Inflammatory macrophage (primary cell): ENCODE measurements at places on chromosomes 5 and 9.

DNA sequence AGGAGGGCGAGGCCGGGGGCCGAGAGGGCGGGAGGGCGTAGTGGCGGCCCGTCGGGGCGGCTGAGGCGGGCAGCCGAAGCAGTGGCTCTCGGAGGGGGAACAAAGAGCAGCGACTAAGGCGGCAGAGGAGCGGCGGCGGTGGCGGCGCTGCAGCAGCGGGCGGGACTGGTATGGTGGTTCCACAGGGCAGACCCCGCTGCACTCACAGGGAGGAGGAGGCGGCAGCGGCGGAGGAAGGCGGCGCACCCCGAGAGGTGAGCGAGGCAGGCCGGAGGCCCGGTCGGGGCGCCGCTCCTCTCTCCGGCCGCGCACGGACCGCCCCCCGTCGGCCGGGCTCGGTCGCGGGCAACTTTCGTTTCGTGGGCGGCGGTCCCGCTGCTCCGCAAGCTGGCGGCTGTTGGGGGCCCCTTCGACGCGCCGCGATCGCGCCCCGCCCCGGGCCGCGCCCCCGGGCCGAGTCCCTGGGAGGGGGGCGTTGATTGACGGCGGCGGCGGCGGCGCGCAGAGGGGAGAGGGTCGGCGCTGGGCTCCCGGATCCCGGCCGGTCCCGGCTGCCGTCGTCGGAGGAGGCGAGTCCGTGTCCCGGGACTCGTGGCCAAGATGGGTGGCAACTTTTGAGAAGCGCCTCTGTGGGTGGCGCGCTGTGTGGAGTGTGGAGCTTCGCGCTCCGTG, 467 bp downstream of the CNOT6 start:
- DNase-seq: peak; percentile 56

GRCh38 chr5:4137781-4138180, 542.1 kb downstream of the IRX1 start:
- DNase-seq: no peak

DNA sequence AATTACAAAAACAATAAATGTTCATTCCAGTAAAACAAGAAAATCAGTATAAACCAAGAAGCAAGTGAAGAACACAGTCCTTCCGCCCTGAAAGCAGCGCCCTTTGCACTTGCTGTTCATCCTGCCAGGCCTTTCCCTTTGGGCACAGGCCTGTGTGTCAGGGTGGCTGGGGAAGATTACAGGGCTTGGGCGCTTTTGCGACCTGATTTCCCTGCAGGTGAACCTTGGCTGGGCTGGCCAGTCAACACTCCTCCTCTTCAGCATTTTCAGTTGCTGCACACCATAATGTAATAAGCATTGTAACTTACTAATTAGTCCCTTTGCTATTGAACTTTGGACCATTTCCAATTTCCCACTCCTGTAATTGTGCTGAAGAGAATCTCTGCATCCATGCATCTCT, 38.6 kb upstream of the TDRD7 start:
- no peak for DNase-seq

DNA sequence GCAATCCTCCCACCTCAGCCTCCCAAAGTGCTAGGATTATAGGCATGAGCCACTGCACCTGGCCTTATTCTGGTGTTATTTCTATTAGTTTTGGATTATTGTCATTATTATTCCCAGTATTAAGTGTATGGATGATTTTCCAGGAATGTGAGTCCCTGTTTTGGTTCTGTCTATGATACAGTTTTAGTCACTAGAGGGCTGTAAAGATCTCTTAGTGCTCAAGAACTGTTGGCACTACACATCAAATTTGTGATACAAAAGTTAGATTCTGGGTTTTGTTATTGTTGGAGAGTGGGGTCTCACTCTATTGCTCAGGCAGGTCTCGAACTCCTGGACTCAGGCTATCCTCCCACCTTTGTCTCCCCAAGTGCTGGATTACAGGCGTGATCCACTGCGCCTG, 12.1 kb downstream of the CCL28 start:
- no peak for DNase-seq

DNA sequence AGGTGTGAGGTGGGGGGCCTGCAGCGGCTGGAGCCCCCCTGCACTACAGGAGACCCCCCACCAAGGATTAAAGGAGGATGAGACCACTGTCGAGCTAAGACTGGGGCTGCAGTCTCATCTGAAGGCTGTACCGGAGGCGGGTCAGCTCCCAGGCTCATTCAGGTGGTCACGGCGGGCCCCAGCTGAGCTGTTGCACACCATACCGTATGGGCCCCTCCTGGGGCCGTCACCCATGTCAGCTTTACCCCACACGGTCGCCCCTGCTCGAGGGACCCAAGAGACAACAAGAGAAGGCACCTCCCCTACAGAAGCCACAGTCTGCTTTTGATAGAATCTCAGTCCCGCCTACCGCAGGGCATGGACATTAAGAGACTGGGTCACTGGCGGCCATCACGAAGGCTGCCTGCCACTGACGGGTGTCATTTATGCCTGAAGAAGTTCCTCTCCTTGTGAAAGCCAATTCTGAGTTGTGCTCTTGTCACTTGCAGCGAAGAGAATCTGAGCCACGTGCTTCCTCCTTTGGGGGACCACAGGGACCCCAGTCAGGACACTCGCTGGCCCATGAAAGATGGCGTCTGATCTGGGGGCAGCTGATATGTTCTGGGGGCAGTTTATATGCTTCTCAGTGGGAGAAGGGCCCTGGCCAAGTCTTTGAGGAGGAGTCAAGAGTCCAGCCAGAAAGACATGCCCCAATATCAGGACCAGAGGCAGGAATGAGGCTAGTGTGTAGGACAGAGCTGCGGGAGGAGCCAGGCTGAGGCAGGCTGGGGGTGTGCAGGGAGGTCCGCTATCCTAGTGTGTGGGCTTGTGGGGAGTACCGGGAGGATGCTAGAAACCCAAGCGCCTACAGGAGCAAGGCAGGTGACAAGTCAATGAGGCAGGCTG, 102.4 kb downstream of the ZNF354C start:
- no peak for DNase-seq

GRCh38 chr5:93924628-93925027, 183.2 kb upstream of the POU5F2 start:
- DNase-seq: no peak

- no peak for DNase-seq
Observed at GRCh38 chr5:78279194-78279593, 15.3 kb downstream of the AP3B1 start.

DNA sequence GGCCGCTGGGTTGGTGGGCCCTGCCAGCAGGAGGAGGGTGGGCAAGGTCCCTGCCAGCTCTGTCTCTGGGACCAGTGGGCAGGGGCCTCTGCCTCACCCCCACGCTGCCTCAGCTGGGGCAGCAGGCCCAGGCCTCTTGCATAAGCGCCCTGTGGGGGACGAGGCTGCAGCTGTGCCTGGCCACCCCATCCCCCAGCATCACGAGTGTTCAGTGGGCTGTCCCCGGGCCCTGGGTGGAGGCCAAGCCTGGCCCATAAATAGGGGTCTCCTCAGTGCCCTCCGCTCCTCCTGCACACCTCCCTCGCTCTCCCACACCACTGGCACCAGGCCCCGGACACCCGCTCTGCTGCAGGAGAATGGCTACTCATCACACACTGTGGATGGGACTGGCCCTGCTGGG, at the start of gene PTGDS:
Gene PTGDS (plus strand): TSS at position 282 of the 400 bp plus-strand sequence. CDS start 75 bp downstream, at position 357.
- peak; percentile 32 for DNase-seq

GRCh38 chr5:77741608-77742007, 34.5 kb downstream of the TBCA start:
- no peak for DNase-seq

GRCh38 chr9:133640580-133641395, 4.6 kb downstream of the DBH start:
- DNase-seq: no peak

DNA sequence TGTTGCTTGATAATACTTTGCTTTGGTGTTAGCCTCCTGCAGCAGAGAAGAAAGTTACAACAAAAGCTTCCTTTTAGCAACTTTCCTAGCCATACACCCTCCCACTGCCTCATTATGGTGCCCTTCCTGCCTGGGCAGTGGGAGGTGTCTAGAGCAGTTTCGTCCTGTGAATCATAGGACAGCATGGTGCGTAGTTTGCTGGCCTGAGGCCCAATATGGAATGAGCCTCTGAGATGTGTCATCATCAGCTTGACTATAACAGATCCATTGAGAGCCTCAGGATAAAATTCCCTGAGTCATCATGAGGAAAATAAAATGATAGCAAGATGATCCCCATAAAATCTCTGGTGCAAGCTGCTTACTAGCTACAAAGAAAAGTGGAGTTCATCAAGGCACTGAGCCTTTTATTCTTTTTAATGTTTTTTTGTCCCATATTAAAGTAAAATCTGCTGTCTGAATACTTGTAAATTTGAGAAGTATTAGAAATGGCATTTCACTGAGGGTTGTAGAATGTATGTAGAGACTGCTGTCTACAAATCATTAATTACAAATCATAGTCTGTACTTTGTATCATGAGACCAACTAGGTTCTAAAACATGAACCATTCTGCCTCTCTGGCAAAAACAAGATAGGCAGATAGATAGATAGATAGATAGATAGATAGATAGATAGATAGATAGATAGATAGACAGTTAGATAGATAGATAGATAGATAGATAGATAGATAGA, 303.0 kb upstream of the PDE4D start:
- DNase-seq: peak; percentile 93

- DNase-seq: no peak
Observed at GRCh38 chr9:69637817-69638200, 34.4 kb downstream of the APBA1 start.

DNA sequence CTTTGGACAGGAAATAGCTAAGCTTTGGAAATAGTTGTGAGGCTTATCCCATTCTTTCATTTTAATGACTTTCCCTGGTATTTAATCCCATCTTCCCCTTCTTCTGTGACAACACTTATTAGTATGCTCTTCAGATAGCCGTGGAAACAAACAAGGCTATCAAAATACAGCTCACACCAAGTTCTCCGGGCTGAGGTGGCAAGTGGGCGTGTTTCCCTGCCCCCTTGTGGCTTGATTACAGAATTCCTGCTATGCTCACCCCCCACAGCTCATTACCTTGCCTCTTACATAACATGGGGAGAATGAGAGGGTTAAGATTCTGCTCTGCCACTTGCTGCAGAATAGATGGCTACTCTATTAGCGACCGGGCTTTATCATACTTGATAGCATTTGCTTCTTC, 437.1 kb upstream of the TLE4 start:
- no peak for DNase-seq

DNA sequence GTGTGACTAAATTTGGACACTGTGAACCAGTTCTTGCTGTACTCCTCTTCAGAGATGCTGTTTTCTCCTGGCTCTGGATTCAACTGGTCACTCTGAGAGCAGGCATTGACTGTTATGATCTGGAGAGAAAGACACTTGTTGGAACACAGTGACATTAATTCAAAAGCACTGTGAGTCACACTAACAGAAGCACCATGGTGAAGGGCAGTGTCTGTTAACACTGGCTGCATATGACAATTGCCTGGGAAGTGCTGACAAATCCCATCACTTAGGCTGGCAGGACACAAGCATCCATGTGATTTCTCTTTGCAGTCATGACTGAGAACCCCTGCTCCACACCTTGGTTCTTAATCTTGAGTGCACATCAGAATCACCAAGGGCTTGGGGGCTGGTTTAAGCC, 132.4 kb downstream of the TRPM6 start:
- no peak for DNase-seq

DNA sequence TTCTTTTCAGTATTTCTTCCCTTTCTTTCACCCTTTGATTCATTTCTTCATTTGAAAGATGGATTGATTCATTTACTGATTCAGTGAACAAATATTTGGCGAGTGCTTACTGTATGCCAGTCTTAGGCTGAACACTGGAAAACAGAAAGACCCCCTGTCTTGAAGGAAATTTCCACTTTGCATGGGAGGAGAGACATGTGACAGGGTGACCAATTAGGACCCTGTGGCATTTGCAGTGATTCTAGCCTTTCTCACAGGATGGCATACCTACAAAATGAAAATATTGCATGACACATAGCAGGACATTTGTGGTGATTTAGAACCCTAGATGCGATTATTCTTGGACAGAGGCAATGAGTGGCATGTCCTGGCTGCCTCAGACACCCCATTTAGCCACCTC, 407.2 kb upstream of the SGCD start:
- DNase-seq: no peak

DNA sequence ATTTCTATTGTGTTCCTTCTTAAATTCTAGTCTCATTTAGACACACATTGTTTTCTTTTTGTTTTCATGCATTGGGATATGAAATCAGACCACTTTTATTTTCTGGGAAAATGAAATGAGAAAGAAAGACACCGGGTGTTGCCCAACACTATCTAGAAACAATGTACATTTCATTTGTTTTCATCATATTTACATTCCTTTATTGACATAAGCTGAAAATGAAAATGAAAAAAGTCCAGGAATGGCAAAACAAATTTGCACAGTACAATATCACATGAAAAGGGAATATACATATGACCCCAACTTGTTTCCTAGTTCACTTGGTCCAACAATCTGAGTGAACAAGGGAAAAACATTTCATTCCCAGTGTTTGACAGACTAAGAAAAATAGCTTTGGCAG, 20.7 kb downstream of the IFNE start:
- no peak for DNase-seq

DNA sequence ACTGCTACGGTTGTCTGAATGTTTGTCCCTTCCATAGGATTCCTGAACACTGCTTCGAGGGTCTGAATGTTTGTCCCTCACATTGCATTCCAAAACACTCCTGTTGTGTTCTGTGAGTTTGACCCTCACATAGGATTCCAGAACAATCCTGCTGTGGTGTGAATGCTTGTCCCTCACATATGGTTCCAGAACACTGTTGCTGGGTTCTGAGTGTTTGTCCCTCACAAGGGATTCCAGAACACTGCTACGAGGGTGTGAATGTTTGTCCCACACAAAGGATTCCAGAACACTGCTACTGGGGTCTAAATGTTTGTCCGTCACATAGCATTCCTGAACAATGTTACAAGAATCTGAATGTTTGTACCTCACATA, 201.2 kb downstream of the FOXD4L6 start:
- DNase-seq: no peak

DNA sequence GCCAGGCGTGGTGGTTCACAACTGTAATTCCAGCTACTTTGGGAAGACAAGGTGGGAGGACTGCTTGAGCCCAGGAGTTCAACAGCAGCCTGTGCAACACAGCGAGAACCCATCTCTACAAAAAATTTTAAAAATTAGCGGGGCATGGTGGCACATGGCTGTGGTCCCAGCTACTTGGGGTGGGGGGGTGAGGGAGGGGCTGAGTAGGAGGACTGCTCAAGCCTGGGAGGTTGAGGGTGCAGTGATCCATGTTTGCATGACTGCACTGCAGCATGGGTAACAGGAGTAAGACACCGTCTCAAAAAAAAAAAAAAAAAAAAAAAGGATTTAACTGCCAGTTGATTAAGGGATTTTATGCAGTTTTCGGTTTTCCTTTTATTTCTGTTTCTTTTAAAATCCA, 65.0 kb downstream of the PTBP3 start:
- no peak for DNase-seq
